ENCODE measurements at places on chromosomes 13 and 19.
A peak's percentile ranks its signal among the peaks of the same experiment; 100 is the strongest.

GRCh38 chr19:10096615-10096963 lies 5.9 kb downstream of the ANGPTL6 start:
- DNase-seq: no peak

GRCh38 chr19:39397360-39398296 lies 6.5 kb downstream of the MED29 start:
- DNase-seq: peak; percentile 89

GRCh38 chr13:28423010-28423409 lies 71.9 kb downstream of the FLT1 start:
- no peak for DNase-seq

- DNase-seq: no peak
These were observed 149.9 kb downstream of the MYO16 start for GRCh38 chr13:108779308-108779707.

DNA sequence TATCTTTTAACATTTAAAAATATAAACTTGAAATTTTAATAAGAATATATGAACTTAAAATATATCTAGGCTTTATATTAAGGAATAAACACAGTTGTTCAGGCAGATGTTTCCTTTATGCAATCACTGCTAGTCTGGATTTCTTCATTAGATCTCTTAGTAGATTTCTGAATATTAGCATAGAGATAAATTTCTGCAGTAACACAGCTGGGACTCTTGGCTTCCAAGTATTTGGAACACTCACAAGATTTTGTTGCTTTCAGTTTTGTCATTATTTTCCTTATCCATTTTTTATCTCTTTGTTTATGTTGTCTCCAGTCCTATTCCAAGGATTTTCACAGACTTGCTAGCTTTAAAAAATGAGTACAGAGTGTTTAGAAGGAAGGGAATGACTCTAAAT lies 857.1 kb downstream of the GPC5 start:
- no peak for DNase-seq

- DNase-seq: no peak
These were observed 176.3 kb downstream of the ABCC4 start for GRCh38 chr13:95124959-95125358.

GRCh38 chr19:19259741-19260140 lies 13.4 kb downstream of the TM6SF2 start:
- DNase-seq: no peak

DNA sequence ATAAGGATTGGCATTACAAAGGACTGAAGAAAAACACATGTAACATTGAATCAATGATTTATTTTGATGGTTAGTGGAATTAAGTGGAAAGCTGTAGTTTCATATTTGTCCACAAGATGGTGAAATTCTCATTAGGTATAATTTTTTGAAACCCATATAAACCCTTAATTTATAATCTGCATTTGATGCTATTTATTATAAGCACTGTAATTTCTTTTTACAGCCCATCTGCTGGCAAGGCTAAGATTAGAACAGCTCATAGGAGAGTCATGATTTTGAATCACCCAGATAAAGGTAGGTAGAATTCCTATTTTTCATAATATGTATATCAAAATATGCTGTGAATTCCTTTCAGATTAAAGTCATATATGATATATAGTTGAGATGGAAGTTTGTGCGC lies 62.2 kb downstream of the DNAJC15 start:
- peak; percentile 76 for DNase-seq

All from eye (tissue), 1 donor.